Activated CD8-positive, alpha-beta T cell treated with anti-CD3 and anti-CD28 coated beads for 36 hours (primary cell): ENCODE measurements at places on chromosomes 5 and 9. TPM values are rescaled to one million over a fixed set of nuclear protein-coding genes. Genes with fewer than 3 reads are reported as not detected.

DNA sequence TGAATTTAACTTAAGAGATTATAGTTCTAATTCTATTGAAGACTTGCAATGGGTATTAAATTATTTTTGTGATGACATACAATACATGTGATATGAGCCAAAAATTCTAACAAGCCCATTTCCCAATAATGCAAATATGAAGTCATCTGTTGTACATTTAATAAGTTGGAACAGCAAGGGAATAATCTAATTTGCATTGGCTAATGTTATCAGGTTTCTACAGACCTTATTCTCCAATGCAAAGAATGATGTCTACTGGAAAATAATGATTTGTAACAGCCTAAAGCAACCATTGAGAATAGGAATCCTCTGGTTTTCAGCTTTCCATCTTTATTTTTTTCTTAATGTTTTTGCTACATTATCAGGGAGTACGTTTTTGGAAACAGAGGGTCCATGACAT lies 89.1 kb upstream of the MINAR2 start:
- H3K4me3 ChIP-seq = no peak overlapping the region
- H3K27ac ChIP-seq = no peak overlapping the region
- no peak for DNase-seq
- H3K36me3 ChIP-seq = no peaks in the 10 kb centered on the region
- no peaks in the 10 kb centered on the region for H3K4me1 ChIP-seq

- H3K4me1 ChIP-seq = peaks cover 19% of the 10 kb centered on the region
- no peak for DNase-seq
- no peaks in the 10 kb centered on the region for H3K36me3 ChIP-seq
- no peaks in the 10 kb centered on the region for H3K27me3 ChIP-seq
- H3K4me3 ChIP-seq = no peak overlapping the region
Observed at GRCh38 chr9:110128664-110129329, 79.2 kb downstream of the C9orf152 start.

GRCh38 chr5:10832987-10833386 lies 72.0 kb upstream of the DAP start:
- no peak overlapping the region for H3K4me3 ChIP-seq
- H3K36me3 ChIP-seq = no peaks in the 10 kb centered on the region
- DNase-seq = no peak
- H3K27ac ChIP-seq = no peak overlapping the region

DNA sequence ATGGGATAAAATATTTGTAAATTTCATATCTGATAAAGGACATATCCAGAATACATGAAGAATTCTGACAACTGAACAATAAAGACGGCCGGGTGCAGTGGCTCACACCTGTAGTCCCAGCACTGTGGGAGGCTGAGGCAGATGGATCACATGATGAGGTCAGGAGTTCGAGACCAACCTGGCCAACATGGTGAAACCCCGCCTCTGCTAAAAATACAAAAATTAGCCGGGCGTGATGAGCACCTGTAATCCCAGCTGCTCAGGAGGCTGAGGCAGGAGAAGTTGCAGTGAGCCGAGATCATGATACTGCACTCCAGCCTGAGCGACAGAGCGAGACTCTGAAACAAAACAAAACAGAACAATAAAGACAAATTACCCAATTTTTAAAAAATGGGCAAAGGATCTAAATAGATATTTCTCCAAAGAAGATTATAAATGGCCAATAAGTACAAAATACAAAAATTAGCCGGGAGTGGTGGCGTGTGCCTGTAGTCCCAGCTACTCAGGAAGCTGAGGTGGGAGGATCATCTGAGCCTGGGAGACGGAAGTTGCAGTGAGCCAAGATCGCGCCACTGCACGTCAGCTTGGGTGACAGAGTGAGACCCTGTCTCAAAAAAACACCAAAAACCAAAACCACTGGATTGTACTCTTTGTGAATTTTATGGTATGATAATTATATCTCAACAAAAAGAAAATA lies 9.6 kb upstream of the NSD1 start:
- no peak for DNase-seq
- no peak overlapping the region for H3K27ac ChIP-seq
- H3K4me1 ChIP-seq = peaks cover 9% of the 10 kb centered on the region
- H3K4me3 ChIP-seq = no peak overlapping the region
- no peaks in the 10 kb centered on the region for H3K36me3 ChIP-seq

- peaks cover 52% of the 10 kb centered on the region for H3K36me3 ChIP-seq
- H3K27ac ChIP-seq = peak overlapping the region; percentile 88
- no peak overlapping the region for H3K4me3 ChIP-seq
Observed at GRCh38 chr5:134547999-134548658, 22.7 kb downstream of the JADE2 start.

GRCh38 chr5:15234911-15235310 lies 265.1 kb upstream of the FBXL7 start:
- H3K36me3 ChIP-seq = no peaks in the 10 kb centered on the region
- H3K27me3 ChIP-seq = no peaks in the 10 kb centered on the region
- H3K4me3 ChIP-seq = no peak overlapping the region
- DNase-seq = no peak
- H3K27ac ChIP-seq = no peak overlapping the region

DNA sequence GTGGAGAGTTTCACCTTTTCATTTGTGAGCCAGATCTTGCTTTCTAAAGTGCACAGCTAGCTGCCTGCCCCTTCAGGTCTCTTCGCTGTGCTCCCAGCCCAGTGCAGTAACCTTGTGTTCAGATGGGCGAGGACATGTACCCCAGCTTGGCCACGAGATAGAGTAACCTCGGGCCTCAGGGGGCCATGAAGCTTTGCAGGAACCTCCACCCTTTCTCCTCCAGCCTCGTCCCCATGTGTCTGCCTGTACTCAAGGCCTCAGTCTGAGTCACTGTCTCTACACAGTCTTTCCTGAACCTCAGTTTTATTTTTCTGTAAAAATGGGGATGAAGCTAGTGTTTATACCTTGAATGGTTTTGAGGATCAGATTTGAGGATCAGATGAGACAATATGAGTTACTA lies 37.9 kb downstream of the ERGIC1 start:
- no peak overlapping the region for H3K27ac ChIP-seq
- H3K27me3 ChIP-seq = no peaks in the 10 kb centered on the region
- no peak for DNase-seq
- no peaks in the 10 kb centered on the region for H3K36me3 ChIP-seq
- H3K4me1 ChIP-seq = peaks cover 26% of the 10 kb centered on the region

GRCh38 chr9:75109210-75109839 lies 21.0 kb downstream of the OSTF1 start:
- H3K4me1 ChIP-seq = peaks cover 61% of the 10 kb centered on the region
- H3K27ac ChIP-seq = no peak overlapping the region
- no peaks in the 10 kb centered on the region for H3K27me3 ChIP-seq
- H3K4me3 ChIP-seq = no peak overlapping the region

GRCh38 chr9:71636143-71636839 lies 132.0 kb downstream of the CEMIP2 start:
- H3K27me3 ChIP-seq = no peaks in the 10 kb centered on the region
- H3K4me1 ChIP-seq = peaks cover 13% of the 10 kb centered on the region
- no peak overlapping the region for H3K4me3 ChIP-seq
- DNase-seq = no peak
- no peak overlapping the region for H3K27ac ChIP-seq

DNA sequence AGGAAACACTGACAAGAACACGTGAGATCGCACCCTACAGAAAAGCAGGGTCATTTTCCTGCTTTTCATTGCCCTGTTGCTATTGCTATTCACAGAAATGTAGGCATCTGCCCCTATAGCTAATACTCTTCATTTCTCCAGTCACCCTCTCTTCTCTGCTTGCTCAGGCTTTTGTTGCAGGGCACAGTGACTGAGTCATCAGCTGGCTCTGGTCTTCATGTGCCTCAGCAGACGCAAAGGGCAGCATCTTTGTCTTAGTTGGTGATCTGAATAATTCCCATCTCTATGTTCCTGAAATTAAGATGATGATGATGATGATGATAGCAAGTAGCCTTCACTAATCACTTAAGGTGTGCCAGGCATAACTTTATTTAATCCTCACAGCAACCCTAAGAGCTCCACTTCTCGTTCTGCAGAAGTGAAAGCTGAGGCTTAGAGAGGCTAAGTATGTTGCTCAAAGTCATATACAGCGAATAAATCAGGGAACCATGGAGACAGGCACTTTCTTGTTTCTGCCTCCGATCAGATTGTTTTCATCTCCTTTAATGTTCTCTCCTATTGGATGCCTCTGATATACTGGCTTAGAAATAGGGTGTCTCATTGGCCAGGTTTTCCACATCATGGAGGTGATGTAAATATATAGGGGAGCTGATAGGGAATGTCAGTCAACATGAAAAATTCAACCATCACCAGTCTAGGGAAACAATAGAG lies 133.0 kb upstream of the STK32A start:
- no peaks in the 10 kb centered on the region for H3K36me3 ChIP-seq
- no peak overlapping the region for H3K4me3 ChIP-seq
- H3K27me3 ChIP-seq = no peaks in the 10 kb centered on the region
- no peak for DNase-seq

- H3K36me3 ChIP-seq = no peaks in the 10 kb centered on the region
- DNase-seq = no peak
- no peaks in the 10 kb centered on the region for H3K4me1 ChIP-seq
- no peak overlapping the region for H3K4me3 ChIP-seq
- H3K27ac ChIP-seq = no peak overlapping the region
Observed at GRCh38 chr5:170132269-170132975, 26.7 kb downstream of the FOXI1 start.

DNA sequence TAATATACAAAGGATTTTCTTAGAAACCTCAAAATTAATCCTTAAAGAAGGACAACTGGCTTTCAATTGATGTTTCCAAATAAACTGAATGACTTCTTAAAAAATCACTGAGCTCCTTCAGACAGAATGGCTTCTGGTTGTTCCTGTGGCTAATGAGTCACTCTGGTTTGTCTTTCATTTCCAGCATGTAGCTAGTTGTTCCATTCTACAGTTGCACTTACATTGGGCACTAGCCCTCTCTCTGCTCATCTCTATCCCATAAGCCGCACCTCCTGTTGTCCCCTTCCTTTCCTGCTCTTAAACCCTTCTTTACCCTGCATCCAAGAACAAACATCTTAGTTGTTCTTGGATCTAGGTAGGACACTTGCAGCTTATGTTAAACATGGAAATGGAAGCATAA lies 235.3 kb upstream of the HAPLN1 start:
- no peaks in the 10 kb centered on the region for H3K36me3 ChIP-seq
- H3K27me3 ChIP-seq = no peaks in the 10 kb centered on the region
- no peak overlapping the region for H3K4me3 ChIP-seq
- DNase-seq = no peak

- H3K4me3 ChIP-seq = no peak overlapping the region
- no peak overlapping the region for H3K27ac ChIP-seq
- DNase-seq = no peak
- H3K27me3 ChIP-seq = no peaks in the 10 kb centered on the region
Observed at GRCh38 chr9:132864691-132865090, 13.4 kb downstream of the AK8 start.

GRCh38 chr5:56123531-56124243 lies 109.4 kb downstream of the ANKRD55 start:
- H3K27me3 ChIP-seq = no peaks in the 10 kb centered on the region
- no peaks in the 10 kb centered on the region for H3K36me3 ChIP-seq
- no peak overlapping the region for H3K4me3 ChIP-seq
- no peak overlapping the region for H3K27ac ChIP-seq

DNA sequence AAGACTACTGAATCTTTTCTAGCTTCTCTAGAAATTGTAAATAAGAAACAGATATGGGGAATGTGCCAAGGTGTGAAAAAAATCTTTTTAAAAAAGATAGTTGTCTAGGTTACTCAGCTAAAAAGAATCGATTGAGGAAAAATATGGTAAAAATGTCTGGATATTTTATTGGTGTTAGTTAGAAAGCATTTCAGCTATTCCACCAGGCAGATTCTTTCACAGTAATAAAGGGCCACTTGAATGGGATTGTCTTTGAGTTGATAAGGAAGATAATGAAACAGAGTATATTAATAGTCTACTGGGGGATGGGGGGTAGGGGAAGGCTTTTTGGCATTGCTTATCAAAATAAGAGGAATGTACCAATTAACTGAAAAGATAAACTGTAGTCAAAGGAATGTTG lies 51.9 kb downstream of the SLIT3 start:
- H3K27me3 ChIP-seq = peaks cover 7% of the 10 kb centered on the region
- no peak overlapping the region for H3K4me3 ChIP-seq
- no peak overlapping the region for H3K27ac ChIP-seq
- H3K36me3 ChIP-seq = no peaks in the 10 kb centered on the region
- no peak for DNase-seq
- no peaks in the 10 kb centered on the region for H3K4me1 ChIP-seq

- H3K36me3 ChIP-seq = no peaks in the 10 kb centered on the region
- no peaks in the 10 kb centered on the region for H3K4me1 ChIP-seq
- H3K27me3 ChIP-seq = peaks cover 12% of the 10 kb centered on the region
- H3K27ac ChIP-seq = no peak overlapping the region
Observed at GRCh38 chr5:158115468-158115867, 256.5 kb upstream of the CLINT1 start.

- no peaks in the 10 kb centered on the region for H3K27me3 ChIP-seq
- no peak for DNase-seq
- H3K4me3 ChIP-seq = no peak overlapping the region
Observed at GRCh38 chr9:14652729-14653377, 40.4 kb downstream of the ZDHHC21 start.

GRCh38 chr9:7153134-7153533 lies 395.4 kb downstream of the KDM4C start:
- DNase-seq = no peak
- H3K27ac ChIP-seq = no peak overlapping the region
- H3K27me3 ChIP-seq = no peaks in the 10 kb centered on the region
- H3K4me3 ChIP-seq = no peak overlapping the region
- H3K36me3 ChIP-seq = peaks cover 33% of the 10 kb centered on the region

DNA sequence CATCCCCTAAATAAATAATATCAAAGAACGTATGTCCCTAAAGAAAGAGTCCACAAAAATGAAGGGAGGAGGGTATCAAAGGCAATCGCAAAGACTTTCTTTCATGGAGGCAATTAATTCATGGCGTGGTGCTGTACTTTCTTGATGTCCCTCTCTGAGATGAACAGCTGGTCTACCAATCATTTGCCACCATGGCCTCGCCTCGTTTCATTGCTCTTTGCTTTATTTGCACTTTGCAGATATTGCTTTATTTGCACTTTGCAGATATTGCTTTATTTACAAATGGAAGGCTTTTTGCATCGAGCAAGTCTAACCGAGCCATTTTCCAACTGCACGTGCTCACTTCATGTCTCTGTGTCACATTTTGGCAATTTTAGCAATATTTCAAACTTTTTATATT lies 104.0 kb upstream of the PTCH1 start:
- H3K4me1 ChIP-seq = peaks cover 6% of the 10 kb centered on the region
- no peak overlapping the region for H3K4me3 ChIP-seq
- no peak for DNase-seq
- H3K36me3 ChIP-seq = peaks cover 1% of the 10 kb centered on the region

- H3K27ac ChIP-seq = peak overlapping the region; percentile 13
- H3K36me3 ChIP-seq = peaks cover 48% of the 10 kb centered on the region
- no peaks in the 10 kb centered on the region for H3K27me3 ChIP-seq
- DNase-seq = peak; percentile 3
- H3K4me1 ChIP-seq = peaks cover 51% of the 10 kb centered on the region
Observed at GRCh38 chr5:109739741-109740728, 50.3 kb downstream of the MAN2A1 start.

GRCh38 chr5:1666812-1667588 lies 132.6 kb downstream of the MRPL36 start:
- no peaks in the 10 kb centered on the region for H3K36me3 ChIP-seq
- peak; percentile 55 for DNase-seq
- H3K4me1 ChIP-seq = peaks cover 19% of the 10 kb centered on the region

SIT1 gene
- 102 TPM for total RNA-seq

SPINK1 gene
- not detected for total RNA-seq

DRD1 gene
- not detected for total RNA-seq

NXNL2 gene
- not detected for total RNA-seq

SLC34A3 gene
- not detected for total RNA-seq

RASEF gene
- total RNA-seq = not detected

ITGA2 gene
- 0.74 TPM for total RNA-seq

OR5C1 gene
- total RNA-seq = not detected

PRELID2 gene
- total RNA-seq = 3.6 TPM

FAT2 gene
- not detected for total RNA-seq

SYNPO gene
- total RNA-seq = 0.18 TPM
